ENCODE measurements at places on chromosomes 4 and X. TPM values are rescaled to one million over a fixed set of nuclear protein-coding genes. Genes with fewer than 3 reads are reported as not detected.
A peak's percentile ranks its signal among the peaks of the same experiment; 100 is the strongest.

- DNase-seq: no peak
These were observed 105.6 kb downstream of the C4orf51 start for GRCh38 chr4:145785391-145786008.

DNA sequence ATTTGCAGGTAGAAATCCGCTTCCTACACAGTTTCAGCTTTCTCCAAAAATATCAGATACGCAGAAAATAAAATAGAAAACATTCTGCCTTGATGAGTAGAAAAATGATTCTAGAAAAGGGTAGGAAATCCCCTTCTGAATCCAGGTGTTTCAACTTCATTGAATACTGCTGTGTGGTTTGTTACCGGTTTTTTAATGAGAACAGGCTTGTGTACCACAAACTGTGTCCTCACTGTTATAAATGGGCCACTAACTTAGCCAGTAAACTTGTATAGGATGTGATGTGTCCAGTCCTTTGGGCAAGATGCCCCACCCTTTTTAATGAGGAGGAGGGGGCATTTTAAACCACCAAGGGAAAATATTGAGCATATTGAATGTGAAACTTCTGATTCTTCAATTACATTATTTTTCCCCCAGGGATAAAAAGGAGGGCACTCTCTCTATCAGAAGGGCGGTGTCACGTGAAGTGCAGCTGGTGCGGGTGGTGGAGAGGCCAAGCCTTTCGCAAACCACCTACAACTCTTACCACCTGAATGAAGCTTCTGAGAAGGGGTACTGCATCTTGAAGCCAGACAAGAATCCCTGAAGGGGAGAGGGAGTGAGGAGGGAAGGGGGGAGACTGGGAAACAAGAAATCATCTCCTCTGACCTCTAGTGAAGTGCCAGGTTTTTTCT lies 4.5 kb downstream of the CXXC4 start:
- no peak for DNase-seq

GRCh38 chrX:149837639-149838038 lies 43.3 kb upstream of the MAGEA8 start:
- no peak for DNase-seq

DNA sequence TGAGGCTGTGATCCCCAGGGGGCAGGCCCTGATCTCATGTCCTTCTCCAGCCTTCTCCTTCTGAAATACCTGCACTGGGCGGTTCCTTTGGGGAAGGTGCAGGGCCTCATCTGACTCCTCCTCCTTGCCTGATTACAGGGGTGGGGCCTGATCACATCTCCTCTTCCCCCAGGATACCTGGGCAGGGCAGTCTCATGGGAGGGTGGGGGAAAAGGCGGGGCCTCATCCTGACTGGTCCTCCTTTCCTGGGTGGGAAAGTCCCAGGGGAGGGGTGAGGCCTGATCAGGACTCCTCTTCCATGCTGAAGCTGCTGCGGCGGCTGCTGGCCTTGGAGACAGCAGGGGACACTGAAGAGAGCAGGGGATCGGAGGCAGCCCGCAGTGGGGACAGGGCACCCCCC lies 13.3 kb downstream of the TFE3 start:
- DNase-seq: no peak

GRCh38 chr4:47054130-47054529 lies 22.8 kb downstream of the GABRB1 start:
- DNase-seq: no peak

GRCh38 chr4:152864361-152864760 lies 71.8 kb upstream of the FHDC1 start:
- peak; percentile 3 for DNase-seq

GRCh38 chr4:139154952-139155557 lies 22.0 kb downstream of the ELF2 start:
- no peak for DNase-seq

DNA sequence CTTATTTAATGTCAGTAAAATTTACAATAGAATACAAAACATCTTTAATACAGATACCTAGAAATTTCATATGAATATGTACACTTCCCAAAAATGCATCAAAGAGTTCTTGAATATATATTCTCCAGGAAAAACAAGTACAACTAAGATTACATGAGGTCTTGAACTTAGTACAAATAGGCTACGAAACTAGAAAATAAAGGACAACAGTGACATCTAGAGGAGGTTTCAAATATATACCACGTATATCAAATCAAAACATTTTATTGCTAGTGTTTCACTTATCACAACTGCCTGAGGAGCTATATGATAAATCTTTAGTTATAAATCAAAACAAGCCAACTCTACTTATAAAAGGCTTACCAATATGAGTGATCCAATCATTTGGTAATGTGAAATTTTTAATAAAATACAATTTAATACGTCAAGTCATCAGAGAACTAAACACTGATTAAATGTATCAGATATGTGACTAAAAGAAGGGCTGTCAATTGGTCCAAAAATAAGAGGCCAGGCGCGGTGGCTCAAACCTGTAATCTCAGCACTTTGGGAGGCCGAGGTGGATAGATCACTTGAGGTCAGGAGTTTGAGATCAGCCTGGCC lies 36.6 kb downstream of the ANAPC10 start:
- DNase-seq: peak; percentile 70

DNA sequence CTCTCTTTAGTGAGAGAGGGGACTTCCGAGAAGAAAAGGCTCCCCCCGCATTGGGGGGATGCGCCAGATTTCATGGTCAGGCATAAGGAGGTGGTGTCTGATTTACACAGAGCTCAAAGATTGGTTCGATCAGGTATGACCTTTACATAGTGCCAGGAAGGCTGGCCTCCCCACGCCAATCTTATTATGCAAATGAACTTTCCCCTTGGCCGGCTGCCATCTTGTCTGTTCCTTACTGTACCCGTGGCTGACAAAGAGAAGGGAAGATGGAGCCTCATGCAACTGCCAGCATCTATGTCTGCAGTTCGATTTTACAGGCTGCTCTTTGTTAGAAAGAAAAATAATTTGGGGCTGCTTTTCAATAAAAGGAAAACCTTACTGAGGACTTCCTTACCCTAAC lies 197.2 kb downstream of the GPM6A start:
- DNase-seq: no peak

GRCh38 chr4:44725726-44726037 lies 674 bp downstream of the GNPDA2 start:
- no peak for DNase-seq

HTR2C gene
- 34.9 TPM for total RNA-seq

FGF13 gene
- 129 TPM for total RNA-seq

ARL9 gene
- 1.2 TPM for total RNA-seq

STARD8 gene
- 6.8 TPM for total RNA-seq

Data from spinal cord (tissue), 10 donors.